ENCODE measurements at places on chromosomes 3 and 15. TPM values are rescaled to one million over a fixed set of nuclear protein-coding genes. Genes with fewer than 3 reads are reported as not detected.

The KIF7 gene
- 12.2 TPM for total RNA-seq

The GOLGA6B gene
- not detected for total RNA-seq

The COL7A1 gene
- 140 TPM for total RNA-seq

The CPN2 gene
- total RNA-seq = not detected

The CHP1 gene
- total RNA-seq = 87.9 TPM

The PTPN9 gene
- 23.5 TPM for total RNA-seq

The KNG1 gene
- not detected for total RNA-seq

The LRIG1 gene
- 17.1 TPM for total RNA-seq

The CELSR3 gene
- total RNA-seq = 1.7 TPM

The CLDN18 gene
- total RNA-seq = not detected

The RPP25 gene
- 11.0 TPM for total RNA-seq

The C3orf22 gene
- total RNA-seq = not detected

The SPINK8 gene
- not detected for total RNA-seq

The CIP2A gene
- total RNA-seq = 28.9 TPM

The CNTN3 gene
- total RNA-seq = 1.6 TPM

The C3orf20 gene
- not detected for total RNA-seq

The GPR15 gene
- total RNA-seq = not detected

The PIERCE2 gene
- total RNA-seq = 1.3 TPM

The TEX55 gene
- not detected for total RNA-seq

The CIB2 gene
- 4.8 TPM for total RNA-seq

All from fibroblast of villous mesenchyme (primary cell).